ENCODE measurements at places on chromosomes 13 and 19.

GRCh38 chr13:113468029-113468428 lies 14.7 kb upstream of the ADPRHL1 start:
- DNase-seq, result no peak

- no peak for DNase-seq
Measured at GRCh38 chr13:35283856-35284255, 192.6 kb downstream of the MAB21L1 start.

GRCh38 chr13:101763191-101763590 lies 310.7 kb downstream of the ITGBL1 start:
- no peak for DNase-seq

DNA sequence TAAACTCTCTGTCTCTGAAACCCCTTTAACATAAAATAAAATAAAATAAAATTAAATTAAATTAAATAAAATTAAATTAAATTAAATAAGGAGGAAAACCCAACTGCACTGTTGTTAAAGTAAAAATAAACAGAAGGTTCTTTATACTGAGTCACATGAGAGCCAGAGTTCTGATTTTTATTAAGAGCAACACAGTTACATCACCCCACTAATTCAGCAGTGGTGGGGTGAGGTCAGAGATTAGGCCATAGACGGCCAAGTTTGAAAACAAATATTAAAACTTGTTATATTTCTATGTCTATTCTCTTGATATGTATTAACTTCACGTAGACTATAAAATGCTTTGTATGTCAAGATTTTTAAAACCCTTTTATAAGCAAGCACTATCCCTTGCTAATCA lies 59.5 kb downstream of the MYCBP2 start:
- DNase-seq, result no peak

- DNase-seq, result no peak
Measured at GRCh38 chr19:48749571-48750198, 2.8 kb downstream of the FUT1 start.

DNA sequence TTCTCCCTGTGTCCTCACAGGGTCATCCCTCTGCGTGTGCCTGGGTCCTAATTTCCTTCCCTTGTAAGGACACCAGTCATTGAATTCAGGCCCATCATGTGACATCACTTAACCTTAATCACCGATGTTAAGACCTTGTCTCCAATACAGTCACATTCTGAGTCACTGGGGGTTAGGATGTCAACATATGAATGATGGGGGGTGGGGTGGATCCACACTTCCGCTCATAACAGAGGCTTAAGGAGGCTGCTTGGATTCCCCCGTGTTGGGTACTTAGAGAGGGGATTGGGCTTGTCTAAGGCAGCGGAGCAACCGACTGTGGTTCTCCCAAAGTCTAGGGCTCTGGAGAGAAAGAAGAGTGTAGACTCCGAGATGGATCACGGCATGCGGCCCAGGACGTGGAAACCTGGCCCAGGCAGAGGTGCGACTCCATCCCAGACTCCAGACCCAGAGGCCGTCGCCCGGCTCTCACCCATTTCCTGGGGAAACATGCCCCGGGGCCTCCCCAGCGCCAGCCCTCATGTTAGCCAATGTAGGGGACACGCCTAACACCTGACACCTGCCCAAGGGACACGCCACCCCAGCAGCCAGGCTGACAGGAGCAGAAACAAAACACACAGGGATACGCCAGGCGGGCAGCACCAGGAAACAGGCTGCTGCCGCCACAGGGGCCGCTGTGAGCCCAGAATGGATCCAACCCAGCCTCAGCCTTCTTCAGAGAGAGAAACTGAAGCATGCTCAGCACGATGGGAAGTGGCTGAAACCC lies 17.1 kb upstream of the IGLON5 start:
- DNase-seq, result no peak

- DNase-seq, result no peak
Measured at GRCh38 chr13:75935805-75936204, 299.7 kb downstream of the LMO7 start.
